ENCODE measurements at places on chromosomes 12 and 14.

- peak overlapping the region; percentile 100 for H3K27ac ChIP-seq
- peaks cover 14% of the 10 kb centered on the region for H3K4me1 ChIP-seq
- DNase-seq = no peak
- H3K36me3 ChIP-seq = peaks cover 10% of the 10 kb centered on the region
- peak overlapping the region; percentile 100 for H3K4me3 ChIP-seq
These were observed 1.0 kb downstream of the ITFG2 start for GRCh38 chr12:2813214-2814185.

DNA sequence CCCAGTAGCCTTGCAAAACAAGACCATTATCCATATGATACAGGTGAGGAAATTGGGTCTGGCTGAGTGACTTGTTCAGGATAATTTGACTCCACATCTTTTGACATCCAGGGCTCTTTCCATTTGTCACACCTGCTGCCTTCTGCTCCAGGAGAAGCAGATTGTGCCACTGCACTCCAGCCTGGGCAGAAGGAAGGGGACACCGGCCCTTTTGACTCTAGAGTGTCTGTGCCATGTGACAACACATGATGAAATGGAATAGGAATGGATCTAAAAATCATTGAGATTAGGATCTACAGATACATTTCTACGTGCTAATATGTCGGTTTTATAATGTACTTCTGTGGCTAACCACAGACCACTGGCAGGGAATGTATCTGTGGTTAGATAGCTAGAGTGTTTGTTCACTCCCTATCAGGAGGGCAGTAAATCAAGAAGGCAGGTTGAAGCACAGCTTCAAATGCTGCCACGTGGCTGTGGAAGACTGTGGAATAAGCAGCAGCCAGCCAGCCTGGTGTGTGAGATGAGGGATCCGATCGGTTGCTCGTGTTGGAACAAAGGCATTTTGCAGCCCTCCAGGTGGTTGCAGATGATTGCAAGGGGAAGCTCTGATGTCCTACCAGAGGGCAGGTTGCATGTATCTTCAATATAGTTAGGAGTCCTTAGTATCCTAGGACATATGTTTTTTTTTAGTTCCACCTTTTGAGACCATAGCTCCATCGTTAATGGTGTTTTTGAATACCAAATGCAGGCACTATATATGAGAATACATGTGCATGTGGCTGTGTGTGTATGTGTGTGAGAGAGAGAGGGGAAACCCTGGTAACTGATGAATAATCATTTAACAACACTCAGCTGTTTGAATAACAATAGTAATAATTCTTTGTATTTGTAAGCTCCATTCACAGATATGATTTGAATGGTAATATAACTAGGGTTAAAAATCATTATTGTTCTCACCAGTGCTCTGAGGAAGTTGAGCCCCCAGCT is 28.6 kb downstream of the EML1 start:
- no peaks in the 10 kb centered on the region for H3K27me3 ChIP-seq
- no peak overlapping the region for H3K27ac ChIP-seq
- H3K36me3 ChIP-seq = no peaks in the 10 kb centered on the region

GRCh38 chr12:57235017-57235727 is 5.7 kb downstream of the SHMT2 start:
- peaks cover 20% of the 10 kb centered on the region for H3K27me3 ChIP-seq
- peak overlapping the region; percentile 4 for H3K27ac ChIP-seq
- peaks cover 3% of the 10 kb centered on the region for H3K36me3 ChIP-seq
- peaks cover 3% of the 10 kb centered on the region for H3K4me1 ChIP-seq
- peak; percentile 86 for DNase-seq

- DNase-seq = no peak
- H3K4me3 ChIP-seq = no peak overlapping the region
- no peak overlapping the region for H3K27ac ChIP-seq
- no peaks in the 10 kb centered on the region for H3K27me3 ChIP-seq
- no peaks in the 10 kb centered on the region for H3K36me3 ChIP-seq
These were observed 33.7 kb upstream of the RIC8B start for GRCh38 chr12:106740818-106741217.

GRCh38 chr14:89309670-89310177 is 107.3 kb downstream of the FOXN3 start:
- H3K27ac ChIP-seq = no peak overlapping the region
- no peak for DNase-seq
- no peaks in the 10 kb centered on the region for H3K36me3 ChIP-seq
- H3K4me3 ChIP-seq = no peak overlapping the region

DNA sequence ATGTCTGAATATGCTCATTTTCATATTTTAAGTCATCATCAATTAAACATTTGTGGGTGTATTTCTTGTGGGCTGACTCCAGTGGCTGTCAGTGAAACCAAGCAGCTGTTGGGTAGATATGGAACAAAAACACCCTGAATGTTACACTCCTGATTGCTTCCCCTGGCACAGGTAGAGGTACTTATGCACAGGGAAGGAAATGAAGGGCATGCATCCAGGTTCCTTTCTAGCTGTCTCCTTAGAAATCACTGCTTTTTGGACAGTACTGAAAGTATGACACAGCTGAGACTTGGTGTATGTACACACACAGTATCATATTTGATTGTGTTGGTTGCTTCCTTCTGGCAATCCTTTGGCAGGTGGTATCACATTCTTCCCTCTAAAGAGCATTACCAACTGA is 1006.7 kb downstream of the DIO2 start:
- H3K4me3 ChIP-seq = no peak overlapping the region
- no peak for DNase-seq
- no peaks in the 10 kb centered on the region for H3K27me3 ChIP-seq
- H3K36me3 ChIP-seq = no peaks in the 10 kb centered on the region

DNA sequence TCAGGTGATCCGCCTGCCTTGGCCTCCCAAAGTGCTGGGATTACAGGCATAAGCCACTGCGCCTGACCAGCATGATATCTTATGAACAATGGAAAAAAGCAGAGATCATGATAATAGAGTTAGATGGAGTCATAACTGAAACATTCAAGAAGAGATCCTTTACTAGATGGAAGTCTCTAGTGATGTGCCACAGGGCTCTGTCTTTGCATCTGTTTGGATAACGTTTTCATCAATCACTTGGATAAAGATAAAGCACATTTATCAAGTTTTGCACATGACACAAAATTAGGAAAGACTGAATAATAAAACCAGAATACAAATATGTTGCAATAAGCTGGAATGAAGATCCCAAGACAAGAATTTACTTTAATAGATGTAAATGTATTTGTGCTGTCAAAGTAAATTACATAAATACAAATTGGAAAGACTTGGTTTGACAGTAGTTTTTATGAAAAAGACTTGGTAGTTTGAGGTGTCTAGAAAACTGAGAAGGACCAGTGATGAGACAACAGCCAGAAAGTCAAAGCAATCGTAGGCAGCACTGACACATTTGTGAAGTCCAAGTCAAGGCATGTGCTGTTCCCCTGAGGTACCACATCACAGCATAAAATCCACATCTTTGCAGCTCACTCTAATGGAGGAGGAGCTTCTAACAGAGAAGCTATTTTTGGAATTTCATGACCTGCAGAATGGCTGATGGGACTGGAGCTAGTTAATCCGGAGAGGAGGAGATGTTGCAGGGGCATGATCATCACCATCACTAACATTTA is 28.5 kb downstream of the GPRC5A start:
- no peaks in the 10 kb centered on the region for H3K4me1 ChIP-seq
- no peak for DNase-seq
- no peaks in the 10 kb centered on the region for H3K36me3 ChIP-seq
- H3K27me3 ChIP-seq = no peaks in the 10 kb centered on the region

DNA sequence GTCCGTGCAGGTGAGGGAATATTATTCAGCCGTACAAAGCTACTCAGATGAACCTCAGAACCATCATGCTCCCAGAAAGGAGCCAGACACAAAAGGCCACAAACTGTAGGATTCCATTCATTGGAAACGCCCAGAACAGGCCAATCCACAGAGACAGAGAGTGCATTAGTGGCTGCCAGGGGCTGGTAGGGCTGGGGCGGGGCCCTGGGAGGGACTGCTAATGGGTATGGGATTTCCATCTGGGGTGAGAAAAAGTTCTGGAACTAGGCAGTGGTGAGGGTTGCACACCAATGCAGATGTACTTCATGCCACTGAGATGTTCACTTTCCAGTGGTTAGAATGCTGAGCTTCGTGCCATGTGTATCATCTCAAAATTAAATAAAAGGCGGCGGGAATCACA is 101.1 kb downstream of the RFLNA start:
- no peak overlapping the region for H3K4me3 ChIP-seq
- H3K36me3 ChIP-seq = peaks cover 24% of the 10 kb centered on the region
- peaks cover 27% of the 10 kb centered on the region for H3K4me1 ChIP-seq
- H3K27ac ChIP-seq = no peak overlapping the region

DNA sequence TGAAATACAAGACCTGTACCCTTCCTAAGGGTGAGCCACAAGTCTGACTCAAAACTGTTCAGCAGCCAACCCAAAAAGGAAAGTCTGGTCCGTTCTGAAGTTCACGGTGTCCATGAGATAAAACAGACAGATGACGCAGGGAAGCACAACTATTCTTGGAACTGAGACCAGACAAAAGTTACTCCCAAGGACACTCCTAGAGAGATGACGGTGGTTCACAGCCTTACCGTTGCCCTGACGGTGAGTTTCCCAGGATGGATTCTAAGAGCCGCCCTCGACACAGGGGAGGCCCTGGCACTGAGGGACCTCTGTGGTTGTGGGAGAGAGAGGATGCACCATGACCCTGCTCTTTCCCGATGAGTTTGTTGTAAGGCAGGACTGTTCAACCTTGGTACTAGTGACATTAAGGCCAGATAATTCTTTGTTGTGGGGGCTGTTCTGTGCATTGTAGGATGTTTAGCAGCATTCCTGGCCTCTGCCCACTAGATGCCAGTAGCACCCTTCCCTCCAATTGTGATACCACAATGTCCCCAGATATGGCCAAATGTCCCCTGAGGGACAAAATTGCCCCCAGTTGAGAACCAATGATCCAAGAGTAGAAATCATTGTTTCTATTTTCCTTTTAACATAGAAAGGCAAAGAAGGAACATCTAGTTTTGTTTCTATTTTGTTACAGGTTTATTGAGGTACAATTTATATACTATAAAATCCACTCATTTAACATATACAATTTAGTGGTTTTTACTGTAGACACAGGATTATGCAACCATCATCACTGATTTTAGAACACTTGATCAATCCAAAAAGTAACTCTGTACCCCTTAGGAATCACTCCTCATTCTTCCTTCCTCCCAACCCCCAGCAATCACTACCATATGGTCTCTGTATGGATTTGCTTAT is 23.0 kb downstream of the OR10P1 start:
- no peak for DNase-seq
- H3K4me1 ChIP-seq = peaks cover 3% of the 10 kb centered on the region
- no peak overlapping the region for H3K27ac ChIP-seq
- no peaks in the 10 kb centered on the region for H3K27me3 ChIP-seq
- H3K36me3 ChIP-seq = no peaks in the 10 kb centered on the region

DNA sequence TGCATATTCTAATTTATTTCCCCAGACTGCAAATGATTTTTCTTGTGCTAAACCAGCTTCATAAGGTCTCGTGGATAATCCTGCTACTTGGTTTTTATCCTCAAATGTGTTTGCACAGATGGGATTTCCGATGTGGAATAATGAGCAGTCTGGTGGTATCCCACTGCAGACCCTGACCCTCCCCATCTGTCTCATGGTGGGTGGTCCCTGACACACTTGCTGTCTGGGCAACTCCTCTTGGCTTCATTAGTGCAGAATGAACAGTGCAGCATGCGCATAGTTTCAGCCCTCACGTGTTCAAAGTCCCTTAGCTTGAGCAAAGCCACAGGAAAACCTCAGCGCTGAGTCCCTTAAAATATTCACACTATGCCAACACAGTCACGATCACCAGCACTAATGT is 996.5 kb downstream of the AACS start:
- H3K4me3 ChIP-seq = no peak overlapping the region
- H3K27ac ChIP-seq = no peak overlapping the region

GRCh38 chr14:89418976-89419375 is 1.9 kb upstream of the FOXN3 start:
- no peaks in the 10 kb centered on the region for H3K27me3 ChIP-seq
- H3K4me3 ChIP-seq = peak overlapping the region; percentile 15
- no peaks in the 10 kb centered on the region for H3K36me3 ChIP-seq

- H3K27ac ChIP-seq = no peak overlapping the region
- DNase-seq = peak; percentile 81
- no peaks in the 10 kb centered on the region for H3K27me3 ChIP-seq
- H3K36me3 ChIP-seq = no peaks in the 10 kb centered on the region
- H3K4me3 ChIP-seq = no peak overlapping the region
- no peaks in the 10 kb centered on the region for H3K4me1 ChIP-seq
These were observed 19.1 kb downstream of the BBOF1 start for GRCh38 chr14:74038020-74038859.

GRCh38 chr14:89248411-89249064 is 168.5 kb downstream of the FOXN3 start:
- H3K4me1 ChIP-seq = no peaks in the 10 kb centered on the region
- H3K4me3 ChIP-seq = no peak overlapping the region
- H3K36me3 ChIP-seq = no peaks in the 10 kb centered on the region
- no peak overlapping the region for H3K27ac ChIP-seq
- no peaks in the 10 kb centered on the region for H3K27me3 ChIP-seq
- peak; percentile 15 for DNase-seq

- H3K4me3 ChIP-seq = no peak overlapping the region
- no peak for DNase-seq
- no peaks in the 10 kb centered on the region for H3K27me3 ChIP-seq
- H3K36me3 ChIP-seq = no peaks in the 10 kb centered on the region
- H3K27ac ChIP-seq = no peak overlapping the region
These were observed 234.8 kb upstream of the FOXN3 start for GRCh38 chr14:89651805-89652204.

DNA sequence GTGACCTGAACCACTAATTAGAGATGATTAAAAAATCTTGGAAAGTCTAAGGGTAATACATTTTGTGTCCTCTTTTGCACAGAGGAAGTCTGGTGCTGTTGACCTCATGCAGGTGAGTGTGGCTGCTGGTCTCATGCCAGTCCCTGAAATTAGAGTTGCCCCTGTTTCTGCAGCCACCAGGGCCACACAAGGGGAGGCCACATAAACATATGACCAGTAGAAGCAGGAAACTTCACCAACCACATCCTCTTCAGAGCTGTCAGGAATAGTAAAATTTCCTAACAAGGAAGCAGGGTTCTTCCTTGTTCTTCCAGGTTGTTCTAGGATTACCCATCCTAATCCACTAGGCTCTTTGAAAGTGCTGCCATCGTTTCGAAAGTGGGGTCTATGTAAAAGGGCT is 28.3 kb downstream of the PSMA6 start:
- H3K27me3 ChIP-seq = no peaks in the 10 kb centered on the region
- H3K36me3 ChIP-seq = peaks cover 14% of the 10 kb centered on the region
- no peaks in the 10 kb centered on the region for H3K4me1 ChIP-seq
- no peak overlapping the region for H3K27ac ChIP-seq
- H3K4me3 ChIP-seq = no peak overlapping the region
- DNase-seq = no peak

DNA sequence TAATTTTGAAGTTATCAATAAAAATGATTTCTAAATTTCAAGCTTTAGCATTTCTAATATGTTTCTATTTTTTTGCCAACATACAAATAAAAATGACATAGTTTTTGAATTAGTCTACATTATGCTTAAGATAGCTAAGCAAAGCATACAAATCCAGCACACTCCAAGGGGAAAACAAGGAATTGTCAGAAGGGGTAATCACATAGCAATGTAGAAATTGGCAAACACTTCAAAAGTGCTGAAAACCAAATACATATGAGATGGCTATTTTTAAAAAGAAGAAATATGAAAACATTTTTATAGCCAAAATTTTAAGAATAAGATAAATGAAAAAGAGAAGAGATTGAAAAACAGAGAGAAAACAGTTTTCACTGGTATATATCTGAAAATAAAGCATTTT is 308.0 kb downstream of the SLC6A15 start:
- no peak overlapping the region for H3K4me3 ChIP-seq
- H3K4me1 ChIP-seq = no peaks in the 10 kb centered on the region
- no peak overlapping the region for H3K27ac ChIP-seq
- no peaks in the 10 kb centered on the region for H3K36me3 ChIP-seq
- H3K27me3 ChIP-seq = no peaks in the 10 kb centered on the region

GRCh38 chr12:4116251-4117111 is 157.1 kb upstream of the CCND2 start:
- peaks cover 7% of the 10 kb centered on the region for H3K4me1 ChIP-seq
- no peaks in the 10 kb centered on the region for H3K27me3 ChIP-seq
- no peak overlapping the region for H3K27ac ChIP-seq
- no peak for DNase-seq
